ENCODE measurements at places on chromosomes 4 and X.

DNA sequence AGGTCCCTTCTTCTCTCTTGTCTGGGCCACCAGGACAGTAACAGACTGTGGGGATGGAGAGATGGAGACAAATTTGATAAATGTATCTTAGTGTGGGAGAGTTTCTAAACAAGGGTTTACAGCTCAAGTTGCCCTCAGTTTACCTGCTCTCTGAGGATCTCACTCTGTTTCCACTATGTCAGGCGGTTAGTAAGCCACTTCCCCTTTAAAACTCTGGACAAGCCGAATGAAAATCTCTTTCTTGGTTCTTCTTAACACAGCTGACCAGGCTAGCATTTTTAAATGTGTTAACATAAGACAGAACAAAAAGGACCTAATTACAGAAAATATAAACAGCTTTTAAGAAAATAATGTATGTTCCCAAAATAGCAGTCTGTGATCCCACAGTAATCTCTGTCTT, 2.9 kb upstream of the SCARB2 start:
- DNase-seq, result no peak

GRCh38 chr4:110705440-110705782, 82.5 kb upstream of the PITX2 start:
- DNase-seq, result no peak

DNA sequence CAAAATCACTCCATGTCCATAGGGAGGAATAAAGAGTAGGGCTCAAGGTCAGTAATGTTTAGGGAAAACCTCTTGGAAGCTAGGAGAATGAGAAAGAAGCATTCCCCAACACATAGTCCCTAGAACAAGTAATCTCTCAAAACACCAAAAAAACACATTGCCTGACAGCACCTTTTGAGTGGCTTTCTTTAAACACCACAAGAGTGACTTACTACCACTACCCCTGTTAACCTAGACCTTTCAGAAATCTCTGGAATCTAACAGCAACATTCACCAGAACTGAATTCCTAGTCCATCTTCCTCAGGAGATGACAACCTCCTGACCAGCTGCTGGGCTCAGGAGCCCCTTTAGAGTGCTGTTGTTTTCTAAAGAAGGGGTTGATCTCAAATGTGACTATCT, 142.2 kb downstream of the SOWAHB start:
- DNase-seq, result no peak

DNA sequence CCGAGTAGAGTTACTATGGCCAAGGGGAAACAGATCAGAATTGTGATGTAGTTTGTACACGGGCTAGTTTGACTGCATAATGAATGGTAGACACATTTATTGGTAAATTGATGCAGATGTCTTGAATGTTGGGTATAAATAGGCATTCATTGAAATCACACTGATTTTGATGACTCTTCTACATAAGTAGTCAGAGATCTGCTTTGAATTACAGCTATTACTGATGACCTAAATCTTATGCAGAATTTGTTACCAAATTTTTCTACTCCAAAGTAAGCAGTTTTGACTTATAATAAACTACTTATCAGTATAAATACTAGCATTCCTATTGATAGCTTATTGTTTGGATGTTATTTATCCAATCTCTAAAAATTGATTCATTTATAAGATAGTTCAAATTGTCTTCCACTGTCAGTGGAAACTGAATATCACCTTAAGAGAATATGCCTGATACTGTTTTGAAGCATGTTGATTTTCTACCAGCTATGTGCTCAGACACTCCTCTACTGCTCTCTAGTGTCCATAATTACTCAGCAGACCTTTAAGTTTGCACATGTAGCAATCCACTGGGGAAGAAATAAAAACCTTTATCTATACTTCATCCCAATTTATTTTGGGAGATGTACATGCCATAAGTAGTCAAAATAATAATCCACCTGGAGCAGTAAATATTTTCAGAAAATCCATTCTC, 120.3 kb downstream of the RASL11B start:
- DNase-seq, result no peak

DNA sequence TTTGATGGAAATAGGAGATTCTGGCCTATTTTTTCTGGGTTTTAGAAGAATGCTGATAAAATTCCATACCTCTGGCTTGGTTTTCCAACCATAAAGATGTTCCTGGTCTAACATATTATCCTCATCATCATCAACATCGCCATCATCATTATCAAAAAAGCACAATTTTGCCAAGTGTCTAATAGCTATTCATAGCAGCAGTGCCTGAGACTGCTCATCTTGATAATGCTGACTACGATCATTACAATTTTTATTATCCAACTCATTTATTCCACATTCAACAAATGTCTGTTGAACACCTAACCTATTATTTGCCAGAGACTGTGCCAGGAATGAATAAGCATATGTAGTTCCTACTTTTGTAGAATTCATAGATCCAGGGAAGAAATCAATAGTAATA, 303.5 kb upstream of the GATB start:
- DNase-seq, result no peak

DNA sequence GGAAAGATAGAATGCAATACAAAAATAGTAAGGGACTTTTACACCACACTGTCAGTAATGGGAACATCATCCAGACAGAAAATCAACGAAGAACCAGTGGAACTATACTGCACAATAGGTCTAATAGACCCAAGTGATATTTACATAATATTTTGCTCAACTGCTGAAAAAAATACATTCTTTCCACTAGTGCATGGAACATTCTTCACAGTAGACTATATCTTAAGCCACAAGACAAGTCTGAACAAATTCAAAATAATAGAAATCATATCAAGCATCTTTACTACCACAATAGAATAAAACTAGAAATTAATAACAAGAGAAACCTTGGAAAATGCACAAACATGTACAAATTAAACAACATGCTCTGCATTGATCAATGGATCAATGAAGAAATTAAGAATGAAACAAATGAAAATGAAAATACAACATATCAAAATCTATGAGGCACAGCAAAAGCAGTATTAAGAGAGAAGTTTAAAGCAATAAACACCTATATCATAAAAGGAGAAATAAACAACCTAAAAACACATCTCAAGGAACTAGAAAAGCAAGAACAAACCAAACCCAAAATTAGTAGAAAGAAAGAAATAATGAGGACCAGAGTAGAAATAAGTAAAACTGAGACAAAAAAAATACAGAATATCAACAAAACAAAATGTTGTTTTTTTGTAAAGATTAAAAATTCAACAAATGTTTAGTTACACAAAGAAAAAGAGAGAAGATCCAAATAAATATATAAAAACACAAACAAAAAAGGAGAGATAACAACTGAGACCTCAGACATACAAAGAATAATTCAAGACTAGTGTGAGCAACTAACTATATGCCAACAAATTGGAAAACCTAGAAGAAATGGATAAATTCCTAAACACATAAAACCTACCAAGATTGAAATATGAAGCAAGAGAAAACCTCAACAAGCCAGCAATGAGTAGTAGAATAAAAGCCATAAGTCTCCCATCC, 51.5 kb upstream of the ANTXR2 start:
- no peak for DNase-seq

GRCh38 chr4:79413032-79413885, 5.2 kb upstream of the GK2 start:
- DNase-seq, result no peak

DNA sequence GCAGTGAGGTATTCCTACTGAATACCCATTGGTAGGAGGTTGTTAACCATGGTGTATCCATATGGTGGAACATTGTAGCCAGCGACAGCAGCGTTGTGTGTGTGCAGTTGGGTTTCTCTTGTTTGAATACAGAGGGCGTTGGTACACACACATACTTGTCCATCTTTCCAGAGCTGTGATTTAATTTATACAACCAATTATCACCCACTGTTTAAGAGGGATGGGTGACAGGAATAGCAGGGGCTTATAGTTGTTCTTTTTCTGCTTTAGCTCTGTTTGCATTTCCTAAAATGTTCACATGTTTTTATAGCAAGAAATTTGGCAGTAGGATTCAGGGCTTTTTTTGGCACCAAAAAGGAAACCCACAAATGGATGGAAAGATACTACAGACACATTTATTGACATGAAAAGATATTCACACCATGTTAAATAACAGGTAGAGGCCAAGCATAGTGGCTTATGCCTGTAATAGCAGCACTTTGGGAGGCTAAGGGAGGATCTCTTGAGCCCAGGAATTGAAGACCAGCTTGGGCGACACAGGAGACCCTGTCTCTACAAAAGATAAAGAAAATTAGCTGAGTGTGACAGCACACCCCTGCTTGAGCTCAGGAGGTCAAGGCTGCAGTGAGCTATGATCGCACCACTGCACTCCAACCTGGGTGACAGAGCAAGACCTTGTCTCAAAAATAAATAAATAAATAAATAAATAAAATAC, 60.6 kb downstream of the TNIP2 start:
- DNase-seq, result no peak

GRCh38 chr4:1356181-1356998, 9.4 kb downstream of the UVSSA start:
- peak; percentile 22 for DNase-seq

DNA sequence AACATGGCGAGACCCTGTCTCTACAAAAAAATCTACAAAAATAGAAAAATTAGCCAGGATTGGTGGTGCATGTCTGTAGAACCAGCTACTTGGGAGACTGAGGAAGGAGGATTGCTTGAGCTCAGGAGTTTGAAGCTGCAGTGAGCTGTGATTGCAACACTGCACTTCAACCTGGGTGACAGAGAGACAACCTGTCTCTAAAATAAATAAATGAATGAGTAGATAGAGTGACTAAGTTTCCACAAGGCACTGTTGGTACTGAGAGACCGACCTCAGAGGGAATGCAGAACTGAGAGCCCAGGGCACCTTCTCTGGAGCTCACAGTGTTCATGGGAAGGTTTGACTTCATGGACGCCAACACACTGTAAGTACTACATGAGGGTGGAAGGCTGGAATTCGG, 26.7 kb upstream of the ARSD start:
- DNase-seq, result no peak

- DNase-seq, result no peak
Measured at GRCh38 chr4:53928825-53929224, 135.6 kb downstream of the CHIC2 start.

GRCh38 chr4:144584428-144584827, 61.5 kb upstream of the HHIP start:
- DNase-seq, result no peak

- no peak for DNase-seq
Measured at GRCh38 chr4:143587703-143588102, 74.2 kb downstream of the SMARCA5 start.

- DNase-seq, result no peak
Measured at GRCh38 chrX:71105628-71106027, 912 bp downstream of the CXorf65 start.

- DNase-seq, result no peak
Measured at GRCh38 chr4:55029821-55030503, 95.4 kb downstream of the KDR start.

DNA sequence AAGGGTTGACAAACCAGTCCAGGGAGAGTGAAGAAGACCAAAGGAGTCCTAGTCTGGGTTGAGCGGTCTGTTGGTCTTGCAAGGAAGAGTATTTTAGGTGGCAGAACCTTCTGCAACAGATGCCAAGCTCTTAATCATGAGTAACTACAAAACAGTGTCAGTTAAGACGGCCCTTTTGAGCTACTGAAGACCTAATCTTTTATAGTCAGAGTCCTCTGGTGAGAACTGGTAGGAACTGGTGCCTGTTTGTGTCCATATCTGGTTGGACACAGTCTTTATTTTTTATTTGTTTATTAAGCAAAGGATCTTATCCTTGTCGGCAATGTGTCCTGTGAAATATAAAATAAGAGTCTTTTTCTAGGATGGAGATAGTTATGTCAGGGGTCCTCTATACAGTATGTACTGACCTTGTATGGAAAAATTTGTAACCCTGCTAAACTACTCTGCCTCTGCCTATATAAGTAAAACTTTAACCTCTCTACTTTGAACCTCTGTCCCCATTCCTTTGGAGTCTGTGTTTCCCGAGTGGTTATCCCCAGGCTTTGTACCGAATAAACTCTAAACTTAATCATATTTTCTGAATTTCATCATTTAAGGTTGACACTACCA, 47.1 kb downstream of the FAM13A start:
- DNase-seq, result no peak

DNA sequence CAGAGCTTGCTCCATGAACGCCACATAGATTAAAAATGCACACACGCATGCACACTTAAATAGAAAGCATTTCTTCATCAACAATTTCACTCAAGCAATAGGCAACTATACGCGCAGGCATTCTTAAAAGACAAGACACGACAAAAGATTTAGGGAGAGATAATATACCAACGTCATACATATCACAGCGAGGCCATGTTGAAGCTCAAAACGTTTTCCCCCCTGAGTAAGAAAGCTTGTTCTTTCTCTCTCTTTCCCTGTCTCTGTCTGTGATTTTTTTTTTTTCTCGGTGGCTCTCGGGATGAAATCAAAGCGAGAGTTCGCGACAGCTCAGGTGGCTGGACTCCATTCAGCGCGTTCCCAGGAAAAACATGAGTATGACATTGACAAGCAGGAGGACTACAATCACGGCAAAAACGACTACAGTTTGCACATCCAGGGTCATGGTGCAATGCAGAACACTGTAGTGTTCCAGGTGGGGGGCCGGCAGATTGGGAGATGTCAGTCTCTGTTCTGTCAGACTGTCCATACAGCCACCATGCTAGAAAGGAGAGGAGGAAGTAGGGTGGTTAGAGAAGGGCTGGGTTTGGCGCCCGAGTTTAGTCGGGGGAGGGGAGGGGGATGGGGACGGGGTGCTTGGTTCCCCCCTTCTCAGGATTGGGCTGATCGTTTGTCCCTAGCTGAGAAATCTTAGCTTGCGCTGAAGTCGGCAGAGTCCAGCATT, 30.7 kb downstream of the ARHGEF9 start:
- DNase-seq, result peak; percentile 54

DNA sequence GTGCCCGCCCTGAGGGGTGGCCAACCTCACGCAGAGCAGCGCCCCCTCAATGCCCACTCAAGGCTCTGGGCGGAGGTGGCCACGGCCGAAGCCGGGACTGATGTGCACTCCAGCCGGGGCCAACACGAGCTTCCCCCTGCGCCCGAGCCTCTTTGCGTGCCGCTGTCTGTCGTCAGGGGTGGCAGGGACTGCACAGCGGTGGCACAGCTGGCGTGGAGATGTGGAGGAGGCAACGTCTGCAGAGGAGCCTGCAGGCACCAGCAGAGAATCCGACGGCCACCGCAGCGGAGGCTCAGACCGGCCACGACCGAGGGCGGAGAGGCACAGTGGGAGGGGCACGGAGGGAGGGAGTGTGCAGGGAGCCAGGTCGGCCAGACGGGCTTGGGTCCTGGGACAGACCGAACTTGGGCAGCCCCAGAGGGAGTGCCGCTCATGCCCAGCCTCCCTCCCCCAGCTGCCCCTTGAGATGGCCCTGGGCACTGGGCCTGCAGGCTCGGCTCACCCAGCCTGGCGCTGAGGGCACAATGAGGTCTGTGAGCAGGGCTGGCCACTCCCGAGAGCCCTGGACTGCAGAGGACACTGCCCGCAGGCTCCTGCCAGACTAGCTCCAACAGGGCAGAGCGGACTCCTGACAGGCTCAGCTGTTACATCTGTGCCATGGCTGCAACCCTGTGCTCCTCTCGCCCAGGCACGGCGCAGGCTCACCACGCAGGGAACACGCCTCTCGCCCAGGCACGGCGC, 46.5 kb upstream of the CPLX1 start:
- no peak for DNase-seq

DNA sequence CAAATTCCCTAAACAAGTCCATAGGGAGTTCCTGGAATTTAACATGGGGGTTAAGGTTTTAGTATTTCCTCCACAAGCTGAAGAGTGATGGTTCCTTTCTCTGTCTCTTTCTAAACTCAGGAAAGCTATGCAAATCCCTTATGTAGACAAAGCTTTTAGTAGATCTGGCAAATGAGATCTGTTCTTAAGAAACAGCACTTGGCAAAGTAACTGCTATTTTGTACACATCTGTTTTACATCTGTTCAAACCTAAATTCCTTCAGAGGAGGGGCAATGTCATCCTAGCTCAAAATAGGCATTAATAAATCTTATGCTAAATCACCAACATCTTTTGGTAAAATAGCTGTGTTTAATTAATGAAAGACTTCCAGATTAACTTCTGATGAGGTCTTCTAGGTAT, 137.8 kb upstream of the TBC1D9 start:
- DNase-seq, result no peak

All from CD4-positive, alpha-beta memory T cell (primary cell).